Osteoblast (primary cell): ENCODE measurements at places on chromosomes 3 and 15. TPM values are rescaled to one million over a fixed set of nuclear protein-coding genes. Genes with fewer than 3 reads are reported as not detected.

EIF3J gene
- 36.2 and 39.2 TPM in 2 replicates for total RNA-seq

DTX3L gene
- total RNA-seq: 30.6 and 33.7 TPM in 2 replicates

TTLL13 gene
- under 0.01 TPM in 2 replicates for total RNA-seq

GOLGA8N gene
- total RNA-seq: 4.7 and 5.0 TPM in 2 replicates

PLCB2 gene
- under 0.01 TPM in 2 replicates for total RNA-seq

DNA sequence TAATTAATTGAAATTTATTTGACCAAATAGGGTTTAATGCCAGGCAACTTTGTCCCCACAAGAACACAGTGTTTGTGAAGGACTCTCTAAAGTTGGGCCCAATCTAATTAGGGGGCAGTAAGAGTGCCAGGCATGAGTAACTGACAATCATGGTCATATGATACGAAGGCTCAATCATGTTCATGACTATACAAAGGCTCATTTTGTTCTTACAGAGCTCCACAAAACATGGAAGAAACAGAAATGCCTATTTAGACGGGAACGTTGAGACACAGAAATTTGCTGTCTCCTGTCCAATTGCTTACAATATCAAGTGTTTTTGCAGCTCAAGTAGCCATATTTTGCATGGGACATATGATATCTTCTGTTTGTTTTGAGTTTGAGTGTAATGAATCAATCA is 391.1 kb downstream of the SI start:
- no peak for DNase-seq

DNA sequence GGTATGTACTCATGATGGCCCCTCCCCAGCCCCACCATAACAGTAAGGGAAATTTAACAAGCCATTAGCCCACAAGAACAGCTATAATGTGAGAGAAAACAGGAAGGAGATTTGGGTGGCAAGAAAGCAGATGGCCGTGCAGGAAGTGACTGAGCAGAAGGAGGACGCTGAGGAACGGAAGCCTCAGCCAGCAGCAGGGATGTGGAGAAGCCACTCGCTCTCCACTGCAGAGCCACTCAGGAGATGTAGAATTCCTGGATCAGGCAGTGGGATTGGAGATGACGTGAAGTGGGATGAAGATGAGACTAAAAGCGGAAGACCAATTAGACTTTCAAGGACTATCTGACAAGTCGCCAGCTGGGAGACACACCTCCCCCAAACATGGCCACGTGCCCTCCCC is 31.2 kb downstream of the PRR23E start:
- no peak for DNase-seq

DNA sequence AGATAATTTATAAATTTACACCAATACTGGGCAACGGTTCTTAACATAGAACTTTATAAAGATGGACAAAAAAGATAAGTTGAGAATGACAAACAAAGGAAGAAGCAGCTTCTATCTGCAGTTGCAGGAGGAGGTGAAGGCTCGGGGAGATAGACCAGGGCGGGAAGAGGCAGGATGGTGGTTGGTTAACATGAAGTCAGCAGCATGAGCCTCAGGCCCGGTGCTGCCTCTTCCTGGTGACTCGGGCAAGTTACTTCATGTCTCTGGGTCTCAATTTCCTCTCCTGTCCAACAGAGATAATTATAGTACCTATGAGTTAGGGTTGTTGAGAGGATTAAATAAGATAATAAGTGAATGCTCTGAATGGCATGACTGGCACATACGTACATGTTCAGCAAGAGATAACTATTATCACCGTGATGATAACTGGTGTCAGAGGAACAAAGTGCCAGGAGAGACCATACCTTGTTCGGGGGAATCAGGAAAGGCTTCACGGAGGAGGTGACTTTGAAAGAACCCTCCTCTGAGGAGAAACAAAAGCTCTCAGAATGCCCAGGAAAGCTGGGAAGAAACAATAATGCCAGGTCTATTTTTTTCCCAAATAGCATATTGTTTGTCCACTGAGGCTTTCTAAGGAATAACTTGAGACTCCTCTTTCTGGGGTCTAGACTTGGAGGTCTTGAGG is 4.4 kb downstream of the PAK6 start:
- DNase-seq: peak; percentile 66

DNA sequence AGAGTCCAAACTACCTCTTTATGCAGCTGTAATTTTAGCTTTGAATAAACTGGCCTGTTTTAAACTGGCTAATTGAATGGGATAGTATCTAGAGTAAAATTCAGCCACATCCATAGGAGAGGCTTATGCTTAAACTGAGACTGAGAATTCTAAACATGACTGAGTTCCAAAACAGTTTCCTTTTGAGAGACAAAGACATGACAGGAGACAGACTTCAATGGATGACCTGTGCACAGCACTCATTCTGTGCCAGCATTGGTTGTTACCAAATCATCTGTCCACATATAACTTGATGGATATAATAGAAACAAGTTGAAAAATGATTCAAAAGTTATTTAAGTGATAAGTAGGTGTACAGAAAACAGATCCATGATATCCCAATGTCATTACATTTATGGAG is 20.9 kb downstream of the IL12A start:
- DNase-seq: no peak

- DNase-seq: no peak
Measured at GRCh38 chr15:67385971-67386370, 131.4 kb downstream of the IQCH start.

- DNase-seq: peak; percentile 66
Measured at GRCh38 chr3:186102687-186103086, 6.2 kb downstream of the ETV5 start.

DNA sequence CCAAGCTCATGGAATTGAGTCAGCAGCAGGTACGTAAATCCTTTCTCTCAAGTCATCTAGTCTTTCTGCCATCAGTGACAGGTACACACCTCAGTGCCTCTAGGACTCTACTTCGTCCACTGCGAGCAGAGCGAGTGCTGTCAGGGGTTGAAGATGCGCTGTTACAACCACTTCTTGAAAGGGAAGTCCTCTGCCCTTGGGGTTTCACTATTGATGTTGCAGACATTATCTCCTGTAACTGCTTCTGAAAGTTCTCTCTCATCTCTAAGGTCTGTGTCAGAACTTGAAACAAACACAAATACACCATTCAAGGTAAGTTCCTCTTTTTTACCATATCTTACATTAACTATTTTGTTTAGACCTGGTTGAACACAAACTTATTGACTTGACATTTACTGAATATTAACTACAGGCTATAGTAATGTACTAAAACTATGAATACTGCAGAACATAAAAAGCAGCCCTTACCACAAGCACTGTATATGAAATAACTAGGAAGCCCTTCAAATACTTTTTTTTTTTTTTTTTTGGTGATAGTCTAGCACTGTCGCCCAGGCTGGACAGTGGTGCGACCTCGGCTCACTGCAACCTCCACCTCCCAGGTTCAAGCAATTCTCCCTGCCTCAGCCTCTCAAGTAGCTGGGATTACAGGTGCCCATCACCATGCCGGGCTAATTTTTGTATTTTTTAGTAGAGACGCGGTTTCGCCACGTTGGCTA is 41.5 kb downstream of the TOPBP1 start:
- DNase-seq: no peak

DNA sequence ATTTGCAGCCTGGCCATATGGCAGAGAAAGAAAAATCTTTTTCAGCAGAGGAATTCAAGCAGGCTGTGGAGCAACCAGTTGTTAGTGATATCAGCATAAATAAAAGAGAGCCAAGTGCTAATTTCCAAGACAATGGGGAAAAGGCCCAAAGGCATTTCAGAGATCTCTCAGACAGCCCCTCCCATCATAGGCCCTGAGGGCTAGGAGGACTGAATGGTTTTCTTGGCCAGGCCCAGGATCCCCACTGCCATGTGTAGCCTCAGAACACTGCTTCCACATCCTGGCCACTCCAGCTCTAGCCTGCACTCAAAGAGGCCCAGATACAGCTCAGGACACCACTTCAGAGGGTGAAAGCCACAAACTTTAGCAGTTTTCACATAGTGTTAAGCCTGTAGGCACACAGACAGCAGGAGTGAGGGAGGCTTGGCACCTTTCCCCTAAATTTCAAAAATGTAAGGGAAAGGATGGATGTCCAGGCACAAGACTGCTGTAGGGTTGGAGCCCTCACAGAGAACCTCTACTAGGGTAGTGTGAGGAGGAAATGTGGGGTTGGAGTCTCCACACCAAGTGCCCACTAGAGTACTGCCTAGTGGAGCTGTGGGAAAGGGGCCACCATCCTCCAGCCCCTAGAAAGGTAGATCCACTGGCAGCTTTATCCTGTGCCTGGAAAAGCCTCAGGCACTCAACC is 191.4 kb downstream of the TBL1XR1 start:
- DNase-seq: no peak

DNA sequence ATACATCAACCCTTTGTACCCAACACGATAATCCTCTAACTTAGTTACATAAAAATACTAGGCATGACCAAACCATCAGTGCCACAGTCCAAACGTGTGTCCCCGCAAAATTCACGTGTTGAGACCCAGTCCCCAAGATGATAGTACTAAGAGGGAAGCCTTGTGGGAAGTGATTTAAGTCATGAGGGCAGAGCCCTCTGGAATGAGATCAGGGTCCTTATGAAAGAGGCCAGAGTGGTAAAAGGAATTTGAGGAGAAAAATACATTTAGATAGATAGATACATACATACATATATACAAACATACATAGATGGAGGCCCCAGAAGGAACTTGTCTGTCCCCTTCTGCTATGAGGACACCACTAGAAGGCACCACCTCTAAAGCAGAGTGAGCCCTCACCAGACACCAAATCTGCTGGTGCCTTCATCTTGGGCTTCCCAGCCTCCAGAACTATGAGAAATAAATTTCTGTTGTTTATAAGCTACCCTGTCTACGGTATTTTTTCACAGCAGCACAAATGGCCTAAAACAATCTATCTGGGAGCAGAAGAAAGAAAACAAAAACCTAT is 8.0 kb downstream of the TBC1D2B start:
- no peak for DNase-seq

GRCh38 chr3:50321336-50322114 is 1.0 kb downstream of the HYAL2 start:
- DNase-seq: peak; percentile 100

DNA sequence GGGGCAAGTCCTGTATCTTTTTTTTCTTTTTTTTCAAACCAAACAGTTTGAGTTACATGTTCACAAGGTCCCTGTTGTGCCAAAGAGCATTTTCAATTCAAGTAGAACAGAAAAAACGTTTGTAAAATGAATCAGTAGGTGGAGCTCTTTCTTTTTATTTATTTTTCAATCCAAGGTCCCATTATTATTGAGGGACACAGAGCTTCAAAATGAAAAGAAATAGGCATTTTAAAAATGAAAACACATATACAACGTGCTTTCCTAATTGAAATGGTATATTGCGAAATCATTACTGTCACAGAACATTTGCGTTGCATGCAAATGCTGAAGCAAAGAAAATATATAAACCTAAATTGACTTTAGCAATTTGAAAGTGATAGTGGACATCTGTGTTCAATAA is 711.0 kb downstream of the MECOM start:
- no peak for DNase-seq

GRCh38 chr3:175227126-175227525 is 368.0 kb downstream of the NAALADL2 start:
- no peak for DNase-seq

DNA sequence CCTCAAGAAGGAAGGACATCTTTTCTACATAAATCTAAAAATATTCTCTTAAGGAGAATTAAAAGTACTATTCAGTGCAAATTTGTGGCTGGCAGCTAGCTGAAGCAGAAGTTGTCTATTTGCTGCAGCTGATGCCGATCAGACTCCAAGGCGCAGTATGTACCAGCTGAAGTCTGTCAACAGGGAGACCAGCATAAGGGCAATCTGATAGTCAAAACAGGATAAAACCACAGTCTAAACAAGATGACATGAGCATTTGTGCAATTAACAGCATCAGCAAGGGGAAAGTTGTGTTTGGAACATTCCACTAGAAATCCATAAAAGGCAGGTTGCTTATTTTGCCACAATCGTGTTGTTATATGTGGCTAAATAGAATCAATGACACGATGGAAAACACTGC is 198.2 kb upstream of the ROBO2 start:
- DNase-seq: no peak
